Cortex of kidney (tissue), 1 donor: ENCODE measurements at places on chromosomes 4 and X.

- no peak for DNase-seq
Measured at GRCh38 chrX:18065956-18066355, 154.7 kb downstream of the BEND2 start.

DNA sequence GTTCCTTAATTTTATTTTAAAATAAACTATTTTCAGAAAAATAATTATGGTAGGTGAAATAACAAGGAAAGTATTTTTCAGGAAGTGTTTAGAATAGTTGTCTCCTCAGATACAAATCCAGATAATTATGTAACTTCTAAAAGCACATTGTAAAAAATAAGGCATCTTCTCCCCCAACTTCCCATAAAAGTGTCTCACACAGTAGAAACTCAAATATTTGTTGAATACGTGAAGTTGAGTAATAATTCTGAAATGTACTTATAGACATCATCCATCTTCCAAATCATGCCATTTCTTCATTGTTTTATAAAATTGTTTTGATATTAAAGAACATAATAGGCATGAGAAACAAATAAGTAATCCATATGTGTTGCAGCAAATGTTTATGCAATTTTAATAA lies 18.0 kb downstream of the SHISA3 start:
- no peak for DNase-seq

- no peak for DNase-seq
Measured at GRCh38 chr4:73193659-73194058, 64.9 kb downstream of the ANKRD17 start.

- DNase-seq: no peak
Measured at GRCh38 chrX:24245202-24245601, 68.7 kb downstream of the SUPT20HL2 start.

DNA sequence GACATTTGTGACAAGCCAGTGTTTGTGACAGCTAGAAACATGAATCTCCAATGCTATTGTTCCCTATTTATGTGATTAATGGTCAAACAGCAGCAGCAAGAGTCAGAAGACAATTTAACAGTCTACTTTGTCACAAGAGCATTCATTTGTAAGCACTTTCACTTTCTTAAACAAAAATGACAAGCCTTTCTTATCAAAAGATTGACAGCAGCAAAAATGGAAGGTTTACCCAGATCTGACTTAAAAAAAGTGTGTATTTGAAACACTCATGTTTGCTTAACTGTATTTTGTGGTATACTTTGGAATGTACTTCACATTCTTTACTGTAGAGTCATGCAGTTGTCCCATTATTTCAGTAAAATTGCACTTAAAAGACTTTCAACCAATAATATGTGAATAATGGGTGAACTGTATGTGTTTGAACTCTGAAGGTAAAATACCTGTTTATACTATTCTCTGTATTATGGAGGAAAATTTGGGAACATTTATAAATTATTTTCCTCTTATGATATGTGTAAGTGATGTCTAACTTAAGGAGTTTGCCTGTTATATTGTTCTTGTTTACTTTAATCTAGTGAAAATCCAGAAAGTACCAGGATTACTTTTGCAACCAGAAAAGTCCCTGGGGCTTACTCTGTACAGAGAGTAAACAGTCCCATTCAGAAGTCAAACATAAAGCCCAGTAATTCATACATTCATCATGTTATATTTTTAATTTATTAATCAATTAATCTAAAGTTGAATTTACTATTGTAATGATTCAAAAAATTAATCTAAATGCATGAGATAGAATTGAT lies 314.9 kb upstream of the TRAM1L1 start:
- DNase-seq: no peak
